Activated CD4-positive, alpha-beta T cell treated with anti-CD3 and anti-CD28 coated beads, Interleukin-2, Interleukin-6, amounts not matched to agents 100 ng/mL and 50 ng/mL, durations not matched to agents 16 hours and 8 hours (primary cell): ENCODE measurements at places on chromosomes 11 and 22.

DNA sequence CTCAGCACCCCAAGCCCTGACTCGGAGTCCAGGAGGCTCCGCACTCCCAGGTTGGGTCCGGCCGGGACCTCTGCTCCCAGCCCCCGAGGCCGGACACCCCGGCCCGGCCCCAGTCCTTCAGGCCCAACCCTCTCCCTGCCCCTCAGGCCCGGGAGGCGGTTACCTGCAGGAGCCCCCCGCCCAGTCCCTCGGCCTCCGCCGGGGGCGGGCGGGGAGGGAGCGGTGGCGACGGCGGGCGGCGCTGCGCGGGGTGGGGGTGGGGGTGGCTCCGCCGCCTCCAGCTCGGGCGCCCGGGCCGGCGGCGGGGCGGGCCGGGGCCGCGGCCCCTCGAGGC lies 310 bp downstream of the TCF20 start:
- no peak for DNase-seq

DNA sequence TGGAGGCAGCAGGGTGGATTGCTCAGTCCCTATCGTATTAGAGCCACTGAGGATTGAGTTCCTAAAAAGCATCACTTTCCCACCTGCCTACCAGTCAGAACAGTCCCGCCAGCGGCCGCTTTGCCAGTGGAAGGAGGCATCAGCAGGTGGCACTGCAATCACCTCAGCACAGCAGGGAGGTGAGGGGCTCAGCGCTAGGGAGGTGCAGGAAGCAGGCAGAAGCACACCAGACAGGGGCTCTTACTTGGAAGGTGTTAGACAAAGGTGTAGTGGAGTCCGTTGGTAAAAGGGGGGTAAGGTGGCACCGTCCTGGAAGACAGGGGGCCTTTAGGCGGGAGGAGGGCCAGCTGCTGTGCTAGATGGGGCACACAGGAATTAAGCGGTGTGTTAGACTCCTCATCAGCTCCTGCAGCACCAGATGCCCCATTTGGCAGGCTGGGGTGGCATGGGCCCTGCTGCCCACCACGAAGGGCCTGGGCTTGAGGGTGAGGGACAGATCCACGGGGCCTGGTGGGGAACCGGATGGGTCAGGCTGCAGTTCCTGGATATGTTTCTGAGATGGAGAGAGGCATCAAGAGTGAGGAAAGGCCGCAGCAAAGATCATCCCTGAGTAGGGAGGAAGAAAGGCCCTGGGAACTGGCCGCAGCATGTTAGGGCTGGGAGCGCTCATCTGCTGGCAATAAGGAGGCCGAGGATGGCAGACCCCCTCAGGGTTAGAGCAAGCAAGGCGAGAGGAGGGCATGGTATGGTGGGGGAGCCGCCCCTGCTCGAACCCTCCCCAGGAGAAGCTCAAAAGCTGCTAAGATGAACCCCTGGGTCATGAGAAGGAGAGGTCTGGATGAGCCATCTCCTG lies 42.5 kb downstream of the C11orf58 start:
- no peak for DNase-seq

DNA sequence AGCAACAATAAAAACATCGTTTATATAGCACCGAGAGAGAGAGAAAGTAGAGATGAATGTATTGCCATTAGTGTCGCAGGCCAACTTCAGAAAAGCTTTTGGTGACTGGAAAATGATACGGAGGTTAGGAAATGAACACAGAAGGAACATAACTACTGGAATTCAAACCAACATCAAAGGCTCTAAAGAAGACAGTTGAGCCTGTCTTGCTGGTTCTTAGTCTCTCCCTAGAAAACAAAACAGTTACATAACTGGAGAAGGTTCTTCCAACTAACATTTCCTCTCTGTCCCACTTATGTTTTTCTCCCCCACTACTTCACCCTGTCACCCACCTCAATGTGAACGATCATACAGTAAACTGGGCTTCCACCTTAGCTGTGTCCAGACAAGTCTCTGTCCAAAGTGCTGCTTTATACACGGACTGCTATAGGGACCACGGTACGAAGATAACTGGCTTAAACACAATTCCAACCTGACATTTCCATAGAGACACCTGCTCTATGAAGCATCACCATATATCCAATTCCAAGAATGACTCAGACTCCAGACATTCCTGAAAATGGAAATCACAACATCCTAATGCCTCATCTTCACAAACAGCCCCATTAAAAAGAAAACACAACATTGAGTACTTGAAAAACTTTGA lies 85.2 kb upstream of the ARHGAP32 start:
- no peak for DNase-seq

GRCh38 chr11:832529-833113 lies at the start of gene CD151:
Gene CD151, plus strand, starts transcription at chr11:832952. Its CDS starts 3,118 bp downstream, at chr11:836070.
- peak; percentile 48 for DNase-seq

DNA sequence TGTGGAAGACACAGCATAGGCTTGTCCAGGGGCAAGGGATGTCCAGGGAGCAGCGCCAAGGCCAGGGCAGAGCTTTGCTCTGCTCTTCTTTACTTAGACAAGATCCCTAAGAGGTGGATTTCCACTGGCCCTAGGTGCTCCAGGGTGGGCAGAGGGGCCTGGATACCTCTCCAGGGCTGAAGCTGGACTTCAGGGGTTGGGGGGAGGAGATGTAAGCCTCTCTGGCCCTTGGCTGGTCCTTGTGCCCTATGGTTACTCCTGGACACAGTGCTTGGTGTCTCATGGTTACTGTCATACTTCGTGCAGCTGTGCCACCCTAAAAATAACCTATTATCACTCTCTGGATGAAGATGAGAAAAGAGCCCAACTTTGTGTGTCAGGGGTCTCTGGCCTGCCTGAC lies 12.9 kb upstream of the KCNJ11 start:
- no peak for DNase-seq

DNA sequence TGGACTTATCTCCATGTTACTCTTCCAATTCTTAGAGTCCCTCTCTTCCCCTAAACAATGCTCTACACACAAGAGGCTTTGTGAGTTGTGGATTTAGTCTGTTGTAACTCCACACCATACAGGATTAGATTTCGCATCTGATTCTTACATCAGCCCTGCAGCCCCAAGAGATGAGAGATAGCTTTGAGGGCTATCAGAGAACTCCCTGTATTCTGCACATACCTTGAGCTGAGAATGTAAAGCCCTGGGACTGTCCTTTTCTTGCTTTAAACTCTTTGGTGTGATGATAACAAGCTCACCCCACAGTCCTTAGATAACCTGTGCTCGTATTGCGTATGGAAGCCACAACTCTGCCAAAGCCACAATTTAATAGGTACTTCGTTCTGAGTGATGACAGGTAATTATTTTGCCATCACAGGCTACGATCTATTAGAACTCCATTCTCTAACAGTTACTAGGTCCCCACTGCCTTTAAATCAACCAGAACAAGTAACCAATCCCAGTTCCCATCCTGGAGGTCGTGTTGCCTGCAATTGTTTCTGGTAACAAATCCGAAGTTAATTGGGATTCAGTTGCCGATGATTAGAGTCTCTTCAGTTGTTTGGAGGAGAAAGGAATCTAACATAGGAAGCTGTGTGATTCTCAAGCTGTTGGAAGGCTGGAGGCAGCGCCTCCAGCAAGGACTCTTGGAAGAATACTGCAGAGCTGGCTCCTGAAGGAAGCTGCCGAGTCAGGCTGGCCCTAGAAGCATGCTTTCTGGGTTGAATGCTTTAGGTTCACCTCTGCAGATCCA lies 1.3 kb upstream of the PARVG start:
- DNase-seq, result no peak

DNA sequence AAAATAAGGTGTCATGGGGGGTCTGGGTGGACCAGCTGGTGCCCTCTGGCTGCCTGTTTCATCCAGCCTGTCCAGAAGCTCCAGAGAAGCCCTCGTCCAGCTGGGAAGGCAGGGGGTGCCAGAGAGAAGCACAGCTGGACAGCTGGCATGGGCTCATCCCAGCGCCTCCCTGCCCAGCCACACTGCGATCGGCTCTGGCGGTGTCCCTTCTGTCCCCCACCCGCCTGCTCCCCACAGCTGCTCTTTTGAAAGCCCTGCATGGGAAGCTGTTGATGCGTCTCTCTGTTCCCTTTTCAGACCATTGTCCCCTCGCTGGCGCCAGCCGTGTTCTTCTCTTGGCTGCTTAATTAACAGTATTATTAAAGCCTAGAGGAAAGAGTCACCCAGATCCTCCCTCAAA lies 86.5 kb downstream of the MN1 start:
- DNase-seq, result no peak

- no peak for DNase-seq
These were observed 98.8 kb upstream of the LMO1 start for GRCh38 chr11:8362491-8362890.

DNA sequence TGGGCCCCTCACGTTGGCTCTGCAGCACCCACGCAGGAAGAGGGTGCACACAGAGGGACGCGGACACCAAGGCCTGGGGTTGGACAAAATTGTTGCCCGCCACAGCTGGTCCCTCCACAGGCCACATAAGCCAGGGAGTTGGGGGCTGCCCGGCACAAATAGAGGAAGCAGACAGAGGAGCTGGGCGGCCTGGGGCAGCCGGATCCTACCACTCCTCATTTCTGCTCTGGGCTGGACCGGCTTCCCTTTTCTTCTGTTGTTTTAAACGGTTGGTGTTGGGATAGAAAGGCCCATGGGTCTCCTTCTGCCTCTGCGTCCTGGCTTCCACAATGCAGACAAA lies 36.4 kb upstream of the LINC01488 start:
- DNase-seq, result no peak

- DNase-seq, result no peak
These were observed 69.9 kb downstream of the FZD4 start for GRCh38 chr11:86885311-86885710.

DNA sequence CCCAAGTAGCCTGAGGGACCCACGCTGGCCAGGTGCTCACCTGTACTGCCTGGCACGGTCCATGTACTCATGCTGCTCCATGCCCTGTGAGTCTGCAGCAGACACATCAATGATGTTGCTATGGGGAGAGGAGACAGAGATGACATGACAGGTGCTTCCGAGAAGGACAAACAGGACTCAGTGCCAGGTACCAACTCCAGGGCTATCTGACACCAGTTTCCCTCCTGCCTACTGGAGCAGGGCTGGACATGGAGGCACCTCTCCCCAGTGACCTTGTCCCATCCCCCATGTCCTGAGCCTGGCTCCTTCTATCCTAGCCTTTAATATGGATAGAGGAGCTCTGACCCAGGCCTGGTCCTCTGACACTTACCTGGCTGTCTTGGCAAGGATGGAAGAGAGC lies 4.4 kb downstream of the LAMTOR1 start:
- DNase-seq, result no peak

- no peak for DNase-seq
These were observed 21.8 kb upstream of the PARVB start for GRCh38 chr22:44002324-44002723.
